ENCODE measurements at places on chromosomes 16 and 17.

- no peak for DNase-seq
Observed at GRCh38 chr16:72609066-72609465, 437.1 kb upstream of the PMFBP1 start.

DNA sequence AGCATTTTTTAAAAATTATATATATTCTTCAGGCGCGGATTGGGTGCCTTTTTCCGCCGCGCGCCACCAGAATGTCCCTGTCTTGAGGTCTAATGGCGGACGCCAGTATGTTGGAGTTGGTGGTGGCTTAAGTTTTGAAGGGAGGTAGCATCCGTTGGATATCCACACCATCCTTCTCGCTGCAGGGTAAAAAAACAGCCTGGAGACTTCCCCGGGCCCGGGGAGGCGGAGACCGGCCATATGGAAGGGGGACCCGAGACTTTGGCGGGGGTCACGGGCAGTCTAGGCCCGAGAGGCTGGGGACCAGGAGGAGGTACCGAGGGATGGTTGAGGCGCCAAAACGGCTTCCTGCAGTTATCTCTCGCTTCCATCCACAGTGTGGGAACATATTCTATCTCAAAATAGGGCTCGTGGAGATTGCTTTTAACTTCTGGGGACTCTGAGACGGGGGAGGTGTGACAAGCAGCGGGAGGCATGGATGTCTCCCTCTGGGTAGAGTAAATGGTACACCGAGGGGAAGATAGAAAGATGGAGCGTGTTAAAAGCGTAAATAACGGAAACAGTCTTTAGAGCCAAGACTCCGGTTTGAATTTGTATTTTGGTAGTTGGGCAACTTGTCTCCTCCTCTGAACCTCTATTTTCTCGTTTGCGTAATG lies at the start of gene SF3B3:
SF3B3 (plus strand) TSS at position 74 of the 656 bp plus-strand sequence. CDS start 2,841 bp downstream, outside the sequence.
- no peak for DNase-seq

- DNase-seq, result no peak
Observed at GRCh38 chr17:6142701-6143100, 72.5 kb downstream of the WSCD1 start.

- DNase-seq, result no peak
Observed at GRCh38 chr16:11047939-11048800, 103.8 kb downstream of the CLEC16A start.

DNA sequence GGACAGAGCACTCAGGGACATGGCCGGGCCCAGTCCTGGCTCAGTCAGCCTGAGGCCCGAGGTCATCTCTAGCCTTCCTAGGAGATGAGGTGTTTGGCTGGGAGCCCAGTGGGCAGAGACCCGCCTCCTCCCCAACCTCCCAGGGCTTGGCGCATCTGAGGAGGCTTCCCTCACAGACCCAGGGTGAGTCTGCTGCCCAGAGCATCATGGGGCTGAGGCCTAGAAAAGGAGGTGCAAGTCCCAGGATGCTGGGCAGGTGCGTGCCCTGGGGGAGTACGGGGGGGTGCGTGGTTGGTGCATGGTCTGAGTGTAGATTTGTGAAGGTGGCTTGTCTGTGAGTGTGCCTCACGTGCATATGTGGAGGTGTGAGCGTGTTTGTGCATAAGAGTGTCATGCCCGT lies 4.7 kb downstream of the PDE6G start:
- DNase-seq, result peak; percentile 97
